ENCODE measurements at places on chromosomes 11 and 22.

DNA sequence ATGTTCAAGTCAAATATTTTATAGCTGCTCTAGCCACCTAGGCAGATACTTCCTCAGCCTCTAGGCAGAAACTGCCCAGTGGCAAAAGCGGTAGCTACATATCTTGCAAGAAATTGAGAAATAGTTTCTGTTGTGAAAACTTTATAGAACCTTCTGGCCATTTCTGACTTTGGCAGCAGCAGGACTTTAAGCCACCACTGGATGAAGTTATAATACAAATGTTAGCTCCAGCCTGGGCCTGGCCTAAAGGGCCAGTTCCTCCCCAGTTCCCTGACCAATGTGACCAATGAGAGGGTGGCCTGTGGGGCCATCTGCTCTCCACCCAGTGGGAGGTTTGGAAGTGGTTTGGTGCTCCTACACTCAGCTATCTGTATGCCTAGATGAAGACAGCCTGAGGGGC lies 254.0 kb upstream of the NARS2 start:
- no peak for DNase-seq

DNA sequence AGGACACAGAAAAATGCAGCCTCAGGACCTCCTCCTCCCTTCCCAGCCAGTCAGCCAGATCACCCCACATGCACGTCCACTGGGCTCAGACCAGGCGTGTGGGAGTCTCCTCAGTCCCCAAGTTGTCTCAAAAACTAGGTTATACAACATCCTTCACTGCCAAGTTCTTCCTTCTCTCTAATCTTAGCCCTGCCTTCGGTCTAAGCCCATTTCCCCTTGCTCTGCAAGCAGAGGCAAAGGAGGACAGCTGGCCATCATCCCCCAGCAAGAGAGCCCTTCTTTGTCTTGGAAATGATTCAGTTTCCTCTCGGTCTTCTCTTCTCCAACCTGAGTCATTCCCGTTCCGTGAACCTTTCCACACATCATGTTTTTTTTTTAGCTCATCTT lies 14.0 kb upstream of the NRGN start:
- DNase-seq: no peak

DNA sequence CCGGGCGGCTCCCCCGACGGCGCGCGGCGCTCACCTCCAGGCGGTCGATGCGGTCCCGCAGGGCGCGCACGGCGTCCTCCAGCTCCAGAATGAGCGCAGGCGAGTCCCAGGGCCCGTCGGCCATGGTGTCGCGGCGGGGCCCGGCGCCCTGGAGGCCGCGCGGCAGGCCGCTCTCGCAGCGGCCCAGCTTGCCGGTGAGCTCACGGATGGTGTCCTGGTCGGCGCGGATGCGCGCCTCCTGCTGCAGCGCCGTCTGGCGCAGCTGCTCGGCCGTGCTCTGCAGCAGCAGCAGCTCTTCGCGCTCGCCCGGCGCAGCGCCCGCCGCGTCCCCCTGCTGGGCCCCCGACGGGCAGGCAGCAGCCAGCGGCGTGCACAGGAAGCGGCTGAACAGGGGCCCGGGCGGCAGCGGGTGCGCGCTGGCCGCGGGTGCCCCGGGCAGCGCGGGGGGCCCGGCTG lies 599 bp downstream of the NPTXR start:
- peak; percentile 4 for DNase-seq

- DNase-seq: no peak
Observed at GRCh38 chr22:19661156-19661555, 53.1 kb upstream of the SEPTIN5 start.

GRCh38 chr22:40635940-40636379 lies 559 bp downstream of the MRTFA start:
- DNase-seq: no peak

DNA sequence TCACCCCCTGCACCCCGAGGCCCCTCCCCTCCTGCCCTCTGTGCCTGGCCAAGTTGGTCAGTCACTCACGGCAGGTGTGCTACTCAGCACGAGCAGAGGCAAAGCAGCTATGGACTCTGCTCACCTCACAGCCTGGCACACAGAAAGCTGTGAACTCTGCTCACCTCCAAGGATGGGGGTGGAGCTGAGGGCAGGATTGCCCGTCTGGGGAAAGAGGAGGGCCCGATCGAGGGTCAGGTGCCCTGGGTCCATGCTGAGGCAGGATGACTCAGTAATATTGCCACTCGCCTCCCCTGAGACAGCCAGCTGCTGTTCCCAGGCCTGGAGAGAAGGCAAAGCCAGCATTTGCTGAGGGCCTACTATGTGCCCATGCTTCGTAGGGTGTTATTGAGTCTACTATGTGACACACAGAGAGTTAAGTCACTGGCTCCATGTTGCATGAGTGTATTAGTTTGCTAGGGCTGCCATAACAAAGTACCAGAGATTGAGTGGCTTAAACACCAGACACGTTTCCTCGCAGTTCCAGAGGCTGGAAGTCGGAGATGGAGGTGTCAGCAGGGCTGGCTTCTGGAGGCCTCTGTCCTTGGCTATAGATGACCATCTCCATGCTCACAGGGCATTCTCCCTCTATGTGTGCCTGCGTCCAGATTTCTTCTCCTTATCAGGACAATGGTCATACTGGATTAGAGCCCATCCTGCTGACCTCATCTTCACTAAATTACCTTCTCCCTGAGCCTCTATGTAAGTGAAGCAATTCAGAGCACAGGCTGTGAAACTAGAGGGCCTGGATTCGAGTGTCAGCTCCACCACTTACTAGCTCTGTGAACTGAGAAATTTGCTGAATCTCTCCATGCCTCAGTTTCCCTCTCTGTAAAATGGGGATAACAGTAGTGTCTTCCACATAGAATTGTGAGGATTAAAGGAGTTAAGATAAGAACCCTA lies 13.2 kb upstream of the TSKU start:
- no peak for DNase-seq

DNA sequence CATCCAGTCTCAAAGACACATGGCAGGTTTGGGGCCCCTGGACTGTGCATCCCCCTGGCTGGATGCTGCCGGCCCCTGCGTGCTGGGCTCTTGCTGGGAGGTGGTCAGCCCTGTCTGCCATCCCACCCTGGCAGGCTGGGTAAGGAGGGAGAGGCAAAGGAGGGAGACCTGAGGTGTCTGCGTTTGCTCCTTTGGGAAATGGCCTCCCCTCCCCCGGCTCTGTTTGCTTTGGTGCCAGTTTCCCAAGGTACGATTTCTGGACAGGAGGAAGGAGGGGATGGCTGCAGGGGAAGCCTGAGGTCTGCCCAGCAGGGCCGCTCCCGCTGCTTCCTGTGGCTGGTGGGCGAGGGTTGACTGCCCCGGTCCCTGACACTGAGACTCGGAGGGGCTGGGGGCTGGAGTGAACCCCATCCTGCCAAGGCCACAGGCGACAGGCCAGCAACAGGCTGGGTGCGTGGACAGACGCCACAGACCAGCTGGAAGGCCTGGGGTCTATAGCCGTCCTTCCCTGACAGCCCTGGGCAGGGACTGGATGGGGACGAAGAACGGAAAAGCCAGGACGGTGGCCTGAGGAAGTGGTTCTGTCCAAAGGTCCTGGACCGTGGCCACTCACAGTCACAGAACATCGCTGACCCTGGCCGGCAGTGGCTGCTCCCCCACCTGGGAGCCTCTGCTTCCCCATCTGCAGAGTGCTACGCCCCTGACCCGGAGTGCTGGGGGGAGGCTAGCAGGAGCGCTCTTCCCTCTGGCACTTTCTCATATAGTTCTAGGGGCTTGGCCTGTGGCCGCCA lies 38.0 kb downstream of the OSBPL5 start:
- DNase-seq: no peak

- DNase-seq: no peak
Observed at GRCh38 chr11:117513666-117514065, 186.0 kb downstream of the CEP164 start.

GRCh38 chr11:72678524-72678923 lies 4.3 kb upstream of the PDE2A start:
- DNase-seq: no peak

DNA sequence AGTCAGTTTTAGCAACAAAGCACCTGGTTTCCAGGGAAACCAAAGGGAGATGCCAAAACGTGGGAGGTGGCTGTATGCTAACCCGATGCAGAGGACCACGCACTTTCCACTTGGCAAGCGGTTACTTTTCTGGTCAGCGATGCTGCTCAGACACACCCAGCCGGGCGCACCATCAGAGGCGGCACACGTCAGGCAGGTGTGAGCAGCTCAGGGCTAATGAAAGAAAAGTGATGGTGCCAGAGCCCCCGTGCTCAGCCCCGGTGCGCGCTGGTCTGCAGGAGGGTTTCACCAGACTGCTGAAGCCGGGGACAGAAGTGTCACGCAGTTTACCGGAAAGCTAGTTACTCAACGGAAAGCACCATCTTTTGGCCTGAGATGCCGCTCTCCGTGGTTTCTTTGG lies 5.7 kb downstream of the LTO1 start:
- DNase-seq: no peak

GRCh38 chr11:118061586-118062125 lies 15.2 kb upstream of the TMPRSS4 start:
- no peak for DNase-seq

DNA sequence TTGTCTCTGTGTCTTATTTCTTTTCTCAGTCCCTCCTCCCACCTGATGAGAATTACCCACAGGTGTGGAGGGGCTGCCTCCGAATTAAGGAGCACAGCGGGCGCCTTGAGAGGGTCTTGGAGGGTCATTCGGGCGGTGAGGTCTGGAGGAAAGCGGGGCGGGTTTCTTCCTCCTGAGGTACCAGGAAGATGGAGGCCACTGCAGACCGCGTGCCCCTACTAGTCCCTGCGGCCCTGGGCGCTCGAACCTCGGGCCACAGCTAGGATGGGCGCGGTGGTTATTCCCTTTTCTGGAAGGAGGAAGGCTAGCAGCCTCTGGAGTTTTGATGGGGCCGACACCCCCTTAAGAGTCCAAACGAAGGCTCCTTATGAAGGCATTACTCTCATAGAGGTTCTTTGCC lies 5.5 kb upstream of the FAM111A start:
- no peak for DNase-seq

- DNase-seq: no peak
Observed at GRCh38 chr22:20176421-20177085, 25.7 kb upstream of the CCDC188 start.

DNA sequence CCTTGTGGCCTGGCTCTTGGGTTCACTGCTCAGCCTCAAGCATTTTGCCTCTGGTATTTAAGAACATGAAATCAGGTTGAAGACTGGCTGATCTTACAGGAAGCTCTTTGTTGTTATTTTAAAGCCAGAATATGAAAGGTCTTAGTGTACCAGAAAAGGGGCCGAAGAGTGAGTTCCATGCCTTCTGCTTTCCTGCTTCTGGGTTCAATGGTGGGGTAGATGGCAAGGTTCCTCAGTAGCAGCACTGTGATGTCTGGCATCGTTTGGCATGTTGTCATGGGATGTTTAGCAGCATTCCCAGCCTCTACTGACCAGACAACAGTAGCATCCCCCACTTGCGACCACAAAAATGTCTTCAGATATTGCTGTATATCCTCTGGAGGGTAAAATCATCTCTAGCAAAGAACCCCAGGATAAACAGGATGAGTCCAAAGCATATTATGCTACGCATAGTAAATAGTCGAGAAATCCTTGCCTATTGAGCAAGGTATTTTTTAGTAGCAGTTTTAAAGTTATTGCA lies 2.4 kb downstream of the VPS26B start:
- no peak for DNase-seq

- DNase-seq: no peak
Observed at GRCh38 chr11:118033443-118033842, 43.4 kb upstream of the TMPRSS4 start.

GRCh38 chr11:20129665-20130064 lies 30.6 kb downstream of the DBX1 start:
- no peak for DNase-seq

DNA sequence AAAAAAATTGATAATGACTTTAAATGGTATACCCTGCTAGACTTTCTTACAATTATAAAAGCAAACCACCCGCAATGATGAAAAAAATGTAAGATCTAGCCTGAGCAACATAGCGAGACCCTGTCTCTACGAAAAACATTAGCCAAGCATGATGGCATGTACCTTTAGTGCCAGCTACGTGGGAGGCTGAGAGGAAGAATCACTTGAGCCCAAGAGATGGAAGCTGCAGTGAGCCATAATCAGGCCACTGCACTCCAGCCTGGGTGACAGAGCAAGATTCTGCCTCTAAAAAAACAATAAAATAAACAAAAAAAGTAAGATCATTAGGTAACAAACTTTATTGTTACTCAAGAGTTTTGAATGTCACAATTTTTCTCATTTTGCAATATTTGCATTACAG lies 39.2 kb downstream of the KMT5B start:
- DNase-seq: no peak

DNA sequence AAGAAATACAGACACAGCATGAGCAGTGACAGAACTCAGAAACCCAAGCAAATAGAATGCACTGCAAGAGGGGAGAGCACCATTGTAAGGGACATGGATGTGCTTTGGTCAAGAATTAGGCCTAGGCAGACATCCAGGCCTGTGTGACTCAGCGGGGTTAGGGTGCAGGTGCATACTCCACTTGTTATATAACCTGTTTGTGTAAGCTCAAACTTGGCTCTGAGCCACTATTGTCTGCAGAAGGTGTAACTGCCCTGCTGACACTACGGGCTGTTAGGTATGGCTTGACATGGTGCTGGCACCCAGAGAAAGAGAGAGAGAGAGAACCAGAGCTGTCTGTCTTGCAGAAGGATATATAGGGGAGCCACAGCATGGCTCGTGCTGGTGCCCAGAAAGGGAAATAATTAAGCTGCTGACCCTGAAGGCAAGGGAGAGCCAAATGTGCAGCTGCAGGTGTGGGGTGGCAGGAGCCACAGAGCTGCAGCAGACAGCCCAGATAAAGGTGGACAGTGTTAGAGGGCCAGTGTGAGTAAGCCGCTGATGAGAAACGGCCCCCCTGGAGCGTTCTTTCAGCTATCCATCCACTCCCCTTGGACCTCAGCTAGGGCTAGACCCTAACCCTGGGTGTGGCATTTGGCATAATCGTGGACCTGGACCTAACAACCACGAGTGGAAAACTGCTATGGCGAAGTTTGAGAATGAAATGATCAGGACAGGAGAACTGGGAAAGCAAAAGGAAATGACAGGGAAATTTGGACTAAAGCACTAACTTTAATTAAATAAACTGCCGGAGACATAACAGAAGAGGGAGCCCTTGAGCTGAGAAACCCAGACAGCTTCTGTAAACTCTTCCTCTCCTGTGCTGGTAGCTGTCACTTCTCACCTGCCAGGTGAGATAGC lies 253.0 kb upstream of the CCDC179 start:
- no peak for DNase-seq

- DNase-seq: no peak
Observed at GRCh38 chr22:46309526-46310085, 12.9 kb downstream of the GTSE1 start.

DNA sequence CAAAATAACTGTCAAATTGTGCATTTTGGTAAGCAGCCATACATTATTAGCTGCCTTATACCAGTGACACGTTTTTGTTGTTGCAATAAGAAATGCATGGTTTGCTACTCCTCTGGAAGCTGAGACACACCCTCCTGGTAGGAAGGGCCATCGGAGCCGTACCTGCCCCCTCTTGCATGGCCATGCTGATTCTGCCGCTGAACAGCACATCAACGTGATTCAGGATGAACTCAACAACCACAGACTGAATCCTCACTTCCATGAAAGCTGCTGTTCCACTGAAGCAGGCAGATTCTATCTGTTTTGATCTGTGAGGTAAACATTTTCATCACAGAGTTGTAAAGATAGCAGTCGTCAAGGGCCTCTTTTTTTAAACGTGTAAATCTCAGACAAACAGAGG lies 38.6 kb upstream of the TP53AIP1 start:
- DNase-seq: no peak

Measured in stimulated activated CD8-positive, alpha-beta memory T cell treated with anti-CD3 and anti-CD28 coated beads, Interleukin-12 subunit alpha, Interleukin-12 subunit beta, amount 100 ng/mL, for 1 hour (primary cell).